ENCODE measurements at places on chromosomes 3 and 15.

- DNase-seq = no peak
Observed at GRCh38 chr15:26234976-26235767, 372.0 kb upstream of the ATP10A start.

- DNase-seq = no peak
Observed at GRCh38 chr3:128317698-128318231, 148.9 kb downstream of the DNAJB8 start.

GRCh38 chr3:11254876-11255275 lies 17.3 kb upstream of the ATG7 start:
- no peak for DNase-seq

GRCh38 chr3:110069761-110070160 lies 732.4 kb upstream of the DPPA4 start:
- DNase-seq = no peak

- DNase-seq = peak; percentile 76
Observed at GRCh38 chr3:128426128-128426921, 40.4 kb downstream of the DNAJB8 start.

DNA sequence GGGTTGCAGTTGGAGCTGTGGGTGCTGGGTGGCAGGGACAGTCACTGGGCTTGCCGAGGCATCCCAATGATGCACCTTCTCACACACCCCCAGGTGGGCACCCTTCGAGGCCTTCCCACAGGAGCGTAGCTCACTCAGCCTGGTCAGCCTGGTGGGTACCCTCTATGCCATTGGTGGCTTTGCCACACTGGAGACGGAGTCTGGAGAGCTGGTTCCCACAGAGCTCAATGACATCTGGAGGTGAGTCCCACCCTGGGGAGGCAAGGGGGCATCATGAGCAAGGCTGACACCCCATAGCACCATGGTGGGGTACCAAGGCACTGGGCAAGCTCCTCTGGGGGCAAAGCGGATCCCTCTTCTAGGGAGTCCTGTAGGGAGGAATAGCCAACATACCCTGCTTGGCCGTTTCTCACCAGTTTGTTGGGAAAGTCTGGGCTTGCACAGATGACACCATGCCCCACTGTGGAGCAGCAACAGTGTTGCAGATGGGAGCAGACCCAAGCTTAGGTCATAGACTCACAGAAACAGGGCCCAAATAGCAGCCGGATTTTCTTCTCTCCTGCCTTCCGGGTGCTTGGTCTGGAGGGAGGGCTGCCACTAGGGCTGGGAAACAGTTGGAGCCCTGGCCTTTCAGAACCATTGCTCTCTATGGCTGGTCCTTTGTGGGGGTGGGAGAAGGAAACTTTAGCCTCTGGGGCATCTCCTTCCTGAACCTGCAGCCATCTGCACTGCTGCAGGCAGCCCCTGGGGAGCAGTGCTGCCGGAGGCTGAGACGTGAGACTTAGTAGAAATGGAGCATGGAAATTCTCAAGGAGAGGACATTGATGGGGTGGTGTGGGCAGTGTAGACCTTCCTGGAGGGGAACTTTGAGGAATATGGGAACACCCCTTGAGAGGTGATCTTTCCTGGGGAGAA lies 5.7 kb downstream of the KLHL40 start:
- DNase-seq = no peak

Data from activated naive CD8-positive, alpha-beta T cell treated with anti-CD3 and anti-CD28 coated beads for 36 hours (primary cell).